ENCODE measurements at places on chromosomes 2 and 18.

- H3K27ac ChIP-seq, result no peak overlapping the region
- H3K27me3 ChIP-seq, result no peaks in the 10 kb centered on the region
- no peak overlapping the region for H3K4me3 ChIP-seq
Measured at GRCh38 chr2:226860087-226860486, 24.2 kb downstream of the RHBDD1 start.

DNA sequence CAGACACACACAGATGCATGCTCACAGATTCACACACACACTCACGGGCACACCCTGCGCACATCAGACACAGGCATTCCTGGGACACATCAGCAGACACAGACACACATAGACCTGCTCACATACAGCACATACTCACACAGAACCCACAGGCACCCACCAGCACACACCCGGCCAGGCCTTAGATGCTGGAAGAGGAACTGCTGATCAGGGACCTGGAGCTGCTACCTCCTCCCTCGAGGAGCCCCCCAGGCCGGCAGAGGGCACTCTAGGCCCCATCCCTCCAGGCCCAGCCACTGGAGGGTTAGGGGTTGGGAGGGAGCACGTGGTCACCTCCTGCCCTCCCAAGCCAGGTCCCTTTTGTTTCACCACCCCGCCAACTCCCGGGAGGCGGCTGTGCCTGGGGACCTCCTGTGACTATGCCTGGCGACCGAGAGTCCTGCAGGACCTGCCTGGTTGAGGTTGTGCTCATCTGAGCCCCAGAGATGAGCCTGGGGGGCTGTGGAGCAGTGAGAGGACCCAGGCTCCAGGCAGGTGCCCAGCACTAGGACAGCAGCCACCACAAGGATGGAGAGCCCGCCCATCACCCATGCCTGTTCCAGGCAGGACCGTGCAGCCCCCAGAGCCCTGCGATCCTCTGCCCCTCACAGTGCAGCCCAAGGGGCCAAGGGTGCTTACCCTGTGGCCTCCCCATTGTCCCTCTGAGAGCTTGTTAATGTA lies 21.0 kb upstream of the PTMA start:
- H3K36me3 ChIP-seq, result no peaks in the 10 kb centered on the region
- peaks cover 6% of the 10 kb centered on the region for H3K4me1 ChIP-seq
- DNase-seq, result peak; percentile 78
- H3K27me3 ChIP-seq, result peaks cover 5% of the 10 kb centered on the region
- no peak overlapping the region for H3K27ac ChIP-seq

DNA sequence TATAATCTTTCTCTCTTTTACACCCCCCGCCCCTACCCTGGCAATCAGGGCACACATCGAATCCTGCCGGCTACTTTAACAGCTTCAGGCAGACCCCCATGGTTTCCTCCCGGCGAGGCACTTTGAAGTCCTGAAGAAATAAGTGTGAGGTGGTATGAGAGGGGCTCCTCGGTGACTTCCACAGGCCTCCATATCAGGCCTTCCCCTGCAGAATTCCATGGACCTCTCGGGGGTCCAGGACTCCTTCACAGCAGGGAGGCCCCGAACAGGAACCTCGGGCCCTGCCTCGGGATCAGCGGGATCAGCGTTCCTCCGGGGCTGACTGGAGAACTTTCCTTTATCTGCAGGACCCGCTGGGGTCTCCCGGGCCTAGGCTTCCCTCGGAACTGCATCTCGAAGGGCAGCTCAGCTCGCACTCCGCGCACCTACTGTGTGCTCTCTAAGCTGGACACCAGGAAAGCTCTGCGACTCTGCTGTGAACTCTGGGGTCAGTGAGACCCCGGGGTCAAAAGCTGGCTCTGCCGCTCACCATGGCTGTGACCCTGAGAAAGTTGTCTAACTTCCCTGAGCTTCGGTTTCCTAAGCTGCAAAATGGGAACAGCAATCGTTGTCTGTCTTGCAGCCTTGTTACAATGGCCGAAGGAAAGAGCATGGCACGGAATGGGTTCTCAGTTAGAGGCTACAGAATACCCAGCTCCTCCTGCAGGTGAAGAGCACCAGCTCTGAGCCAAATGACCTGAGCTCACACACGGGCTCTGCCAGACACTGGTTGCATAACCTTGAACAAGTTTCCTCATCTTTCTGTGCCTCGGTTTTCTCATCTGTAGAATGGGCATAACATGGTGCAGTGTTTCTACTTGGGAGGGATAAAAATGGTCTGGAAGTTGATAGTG lies 97.4 kb upstream of the ID2 start:
- no peak for DNase-seq
- peak overlapping the region; percentile 74 for H3K4me3 ChIP-seq
- peak overlapping the region; percentile 36 for H3K27ac ChIP-seq

DNA sequence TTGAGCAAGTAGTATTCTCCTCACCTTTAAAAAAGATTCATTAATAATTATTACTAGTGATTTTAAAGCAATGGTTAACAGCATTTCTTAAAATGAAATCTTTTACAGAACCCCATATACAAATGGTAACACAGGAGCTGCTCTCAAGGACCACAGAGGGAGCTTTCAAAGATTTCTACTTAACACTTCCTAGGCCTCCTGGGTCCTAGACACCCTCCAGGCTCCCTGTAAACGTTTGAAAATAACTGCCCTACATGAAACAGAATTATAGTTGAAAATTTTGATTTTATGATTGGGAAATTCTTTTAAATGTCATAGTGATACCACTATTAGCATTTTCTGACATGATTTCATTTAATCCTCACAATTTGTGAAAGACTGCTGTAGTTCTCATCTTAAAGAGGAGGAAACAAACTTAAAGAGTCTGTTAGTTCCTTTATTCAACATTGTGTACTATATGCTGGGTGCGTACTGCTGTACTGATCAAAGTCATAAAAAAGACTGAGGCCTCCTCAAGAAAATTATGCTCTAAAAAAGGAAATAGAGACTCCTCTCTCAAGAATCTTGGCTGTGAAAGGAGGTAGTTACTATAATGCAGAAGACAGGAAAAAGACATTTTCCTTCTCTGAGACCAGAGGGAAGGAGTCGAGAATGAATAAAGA lies 10.6 kb downstream of the CUL3 start:
- no peaks in the 10 kb centered on the region for H3K36me3 ChIP-seq
- no peaks in the 10 kb centered on the region for H3K27me3 ChIP-seq
- DNase-seq, result no peak
- peak overlapping the region; percentile 67 for H3K27ac ChIP-seq
- peak overlapping the region; percentile 62 for H3K4me3 ChIP-seq

DNA sequence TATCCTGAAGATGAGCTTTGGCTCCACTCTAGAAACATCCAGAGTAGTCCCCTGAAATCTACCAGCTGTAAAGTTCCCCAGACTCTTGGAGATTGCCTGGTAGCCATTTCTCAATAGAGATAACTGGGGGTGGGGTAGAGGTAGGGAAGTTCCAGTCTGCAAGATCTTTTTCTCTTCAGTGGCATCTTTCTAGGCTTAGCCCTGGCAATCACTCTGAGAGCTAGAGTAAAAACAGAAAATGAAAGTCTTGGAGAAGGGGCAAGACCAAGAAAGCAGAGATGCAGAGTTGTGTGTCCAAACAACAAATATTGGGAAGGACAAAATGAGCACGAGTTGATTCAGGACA lies 41.8 kb upstream of the LCLAT1 start:
- H3K4me3 ChIP-seq, result peak overlapping the region; percentile 34
- H3K27ac ChIP-seq, result peak overlapping the region; percentile 86
- no peaks in the 10 kb centered on the region for H3K27me3 ChIP-seq
- H3K36me3 ChIP-seq, result no peaks in the 10 kb centered on the region
- no peak for DNase-seq

GRCh38 chr2:239881031-239881471 lies 144.1 kb downstream of the NDUFA10 start:
- H3K4me1 ChIP-seq, result peaks cover 2% of the 10 kb centered on the region
- H3K4me3 ChIP-seq, result no peak overlapping the region
- H3K27ac ChIP-seq, result no peak overlapping the region
- peaks cover 23% of the 10 kb centered on the region for H3K27me3 ChIP-seq
- H3K36me3 ChIP-seq, result peaks cover 11% of the 10 kb centered on the region

GRCh38 chr2:167147271-167147941 lies 259.1 kb downstream of the XIRP2 start:
- H3K27ac ChIP-seq, result no peak overlapping the region
- H3K36me3 ChIP-seq, result no peaks in the 10 kb centered on the region
- no peaks in the 10 kb centered on the region for H3K27me3 ChIP-seq

DNA sequence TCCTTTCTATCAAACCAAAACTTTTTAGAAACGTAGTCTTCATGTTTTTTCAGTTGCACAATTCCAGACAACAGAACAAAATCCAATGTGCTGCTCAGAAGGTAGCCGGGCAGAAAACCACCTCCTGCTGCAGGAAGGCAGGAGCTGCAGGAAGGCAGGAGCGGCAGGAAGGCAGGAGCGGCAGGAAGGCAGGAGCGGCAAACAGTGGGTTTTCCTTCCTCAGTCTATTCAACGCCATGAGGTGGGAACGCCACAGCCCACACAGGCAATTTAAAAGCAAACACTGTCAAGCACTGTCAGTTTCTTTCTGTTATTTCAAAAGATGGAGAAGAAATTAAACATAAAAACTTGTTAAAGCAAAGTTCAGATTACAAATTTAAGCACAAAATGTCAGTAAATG lies 601.2 kb upstream of the SALL3 start:
- H3K36me3 ChIP-seq, result no peaks in the 10 kb centered on the region
- no peak overlapping the region for H3K4me3 ChIP-seq
- H3K4me1 ChIP-seq, result no peaks in the 10 kb centered on the region

- H3K4me3 ChIP-seq, result peak overlapping the region; percentile 18
- H3K27me3 ChIP-seq, result no peaks in the 10 kb centered on the region
- peaks cover 18% of the 10 kb centered on the region for H3K4me1 ChIP-seq
- H3K27ac ChIP-seq, result no peak overlapping the region
- H3K36me3 ChIP-seq, result no peaks in the 10 kb centered on the region
Measured at GRCh38 chr2:62287899-62288880, 92.3 kb downstream of the B3GNT2 start.

GRCh38 chr18:79588636-79589481 lies 90.7 kb upstream of the CTDP1 start:
- H3K4me1 ChIP-seq, result no peaks in the 10 kb centered on the region
- DNase-seq, result peak; percentile 47
- peaks cover 6% of the 10 kb centered on the region for H3K27me3 ChIP-seq
- H3K27ac ChIP-seq, result no peak overlapping the region
- no peaks in the 10 kb centered on the region for H3K36me3 ChIP-seq

GRCh38 chr2:110948027-110948674 lies 172.6 kb upstream of the BCL2L11 start:
- no peak overlapping the region for H3K27ac ChIP-seq
- no peak for DNase-seq
- no peaks in the 10 kb centered on the region for H3K4me1 ChIP-seq
- no peak overlapping the region for H3K4me3 ChIP-seq

DNA sequence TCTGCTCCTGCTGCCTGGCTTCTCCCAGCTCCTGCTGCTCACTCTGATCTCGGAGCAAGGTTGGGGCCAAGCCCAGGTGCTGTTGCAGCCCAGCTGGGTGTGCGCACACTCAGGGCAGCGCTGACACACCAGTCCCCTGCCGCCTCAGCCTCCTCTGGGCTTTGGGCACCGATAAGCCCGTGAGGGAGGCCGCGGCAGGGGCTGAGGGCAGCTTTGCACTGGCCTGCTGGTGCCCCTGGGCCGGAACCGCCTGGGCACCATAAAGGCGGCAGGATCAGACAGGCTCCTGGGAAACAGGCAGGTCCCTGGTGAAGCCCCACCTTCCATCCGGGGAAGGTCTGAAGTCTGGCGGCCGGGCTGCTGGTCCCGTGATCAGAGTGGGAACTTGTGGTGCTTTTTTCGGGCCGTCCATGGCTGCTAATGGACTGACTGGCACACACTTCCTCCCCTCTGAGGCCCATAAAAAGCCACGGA lies 14.1 kb upstream of the EML6 start:
- no peak overlapping the region for H3K4me3 ChIP-seq
- H3K36me3 ChIP-seq, result no peaks in the 10 kb centered on the region
- H3K27ac ChIP-seq, result no peak overlapping the region
- peaks cover 2% of the 10 kb centered on the region for H3K4me1 ChIP-seq

- DNase-seq, result no peak
- no peaks in the 10 kb centered on the region for H3K36me3 ChIP-seq
- H3K27ac ChIP-seq, result peak overlapping the region; percentile 79
- H3K4me3 ChIP-seq, result no peak overlapping the region
Measured at GRCh38 chr2:200380833-200381542, 74.5 kb downstream of the SPATS2L start.

GRCh38 chr18:65995206-65995605 lies 244.4 kb downstream of the CDH7 start:
- no peak overlapping the region for H3K27ac ChIP-seq
- H3K36me3 ChIP-seq, result no peaks in the 10 kb centered on the region
- H3K27me3 ChIP-seq, result no peaks in the 10 kb centered on the region
- no peaks in the 10 kb centered on the region for H3K4me1 ChIP-seq
- H3K4me3 ChIP-seq, result no peak overlapping the region

GRCh38 chr2:65931056-65931455 lies 498.7 kb upstream of the SPRED2 start:
- no peak for DNase-seq
- H3K4me3 ChIP-seq, result no peak overlapping the region
- H3K36me3 ChIP-seq, result no peaks in the 10 kb centered on the region
- no peaks in the 10 kb centered on the region for H3K27me3 ChIP-seq
- H3K27ac ChIP-seq, result no peak overlapping the region
- H3K4me1 ChIP-seq, result peaks cover 10% of the 10 kb centered on the region

DNA sequence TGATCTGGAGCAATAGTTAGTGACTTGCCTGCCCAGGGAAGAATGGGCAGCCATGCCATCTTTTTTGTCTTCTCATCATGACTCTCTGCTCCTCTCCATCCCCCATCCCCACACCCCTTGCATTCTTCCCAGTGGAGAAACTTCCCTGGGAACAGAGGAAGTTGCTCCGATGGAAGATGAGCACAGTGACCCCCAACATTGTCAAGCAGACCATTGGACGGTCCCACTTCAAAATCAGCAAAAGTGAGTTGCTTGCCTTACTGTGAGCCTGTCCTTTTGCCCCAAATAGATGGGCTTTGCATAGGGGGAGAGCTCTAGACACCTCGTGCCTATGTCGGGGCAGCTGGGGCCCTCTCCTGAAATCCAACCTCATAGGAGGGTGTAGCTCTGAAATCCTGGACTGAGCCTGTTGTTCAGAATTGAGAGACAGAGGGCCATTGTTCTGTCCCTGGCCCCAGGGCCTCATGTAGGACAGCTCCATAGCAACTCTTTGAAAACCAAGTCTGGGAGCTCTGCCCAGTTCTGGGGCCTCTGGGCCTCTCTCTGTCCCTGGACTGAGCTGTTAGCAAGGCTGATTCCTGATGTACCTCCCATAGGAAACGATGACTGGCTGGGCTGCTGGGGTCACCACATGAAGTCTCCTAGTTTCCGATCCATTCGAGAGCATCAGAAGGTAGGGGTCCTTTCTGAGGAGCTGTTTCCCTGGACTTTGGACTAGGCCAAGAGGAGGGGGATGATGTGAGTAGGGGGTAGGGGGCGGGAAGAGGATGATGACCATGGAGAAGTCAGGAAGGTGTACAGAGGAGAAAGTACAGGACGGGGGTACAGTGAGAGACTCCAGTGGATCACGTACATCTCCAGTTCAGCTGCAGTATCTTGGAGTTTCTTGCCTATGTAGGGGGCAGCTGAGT lies 35.2 kb downstream of the TTLL4 start:
- no peak overlapping the region for H3K27ac ChIP-seq
- peaks cover 3% of the 10 kb centered on the region for H3K4me1 ChIP-seq
- H3K36me3 ChIP-seq, result peaks cover 14% of the 10 kb centered on the region
- no peaks in the 10 kb centered on the region for H3K27me3 ChIP-seq
- no peak for DNase-seq

Data from natural killer cell treated with Interleukin-12 subunit alpha and Interleukin-12 subunit beta and Interleukin-15 and Interleukin-18, amount 100 ng/mL, for 72 hours (primary cell).